ENCODE measurements at places on chromosomes 2 and 18. TPM values are rescaled to one million over a fixed set of nuclear protein-coding genes. Genes with fewer than 3 reads are reported as not detected.

DNA sequence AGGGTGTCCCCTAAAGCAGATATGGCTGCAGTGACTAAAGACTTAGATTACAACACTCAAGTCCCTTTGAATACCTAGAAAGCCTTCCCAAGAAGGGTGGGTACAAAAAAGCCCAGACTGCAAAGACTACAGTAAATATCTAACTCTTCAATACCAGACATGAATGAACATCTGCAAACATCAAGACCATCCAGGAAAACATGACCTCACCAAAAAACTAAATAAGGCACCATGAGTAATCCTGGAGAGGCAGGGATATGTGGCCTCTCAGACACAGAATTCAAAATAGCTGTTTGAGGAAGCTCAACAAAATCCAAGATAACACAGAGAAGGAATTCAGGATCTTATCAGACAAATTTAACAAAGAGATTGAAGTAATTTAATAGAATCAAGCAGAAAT, 138.2 kb upstream of the OTOS start:
- no peak overlapping the region for H3K4me3 ChIP-seq
- no peaks in the 10 kb centered on the region for H3K27me3 ChIP-seq
- H3K27ac ChIP-seq, result no peak overlapping the region
- H3K36me3 ChIP-seq, result no peaks in the 10 kb centered on the region

- H3K27me3 ChIP-seq, result no peaks in the 10 kb centered on the region
- no peak overlapping the region for H3K4me3 ChIP-seq
- no peaks in the 10 kb centered on the region for H3K4me1 ChIP-seq
- DNase-seq, result no peak
- H3K27ac ChIP-seq, result no peak overlapping the region
Observed at GRCh38 chr2:237194081-237194480, 108.4 kb downstream of the COPS8 start.

DNA sequence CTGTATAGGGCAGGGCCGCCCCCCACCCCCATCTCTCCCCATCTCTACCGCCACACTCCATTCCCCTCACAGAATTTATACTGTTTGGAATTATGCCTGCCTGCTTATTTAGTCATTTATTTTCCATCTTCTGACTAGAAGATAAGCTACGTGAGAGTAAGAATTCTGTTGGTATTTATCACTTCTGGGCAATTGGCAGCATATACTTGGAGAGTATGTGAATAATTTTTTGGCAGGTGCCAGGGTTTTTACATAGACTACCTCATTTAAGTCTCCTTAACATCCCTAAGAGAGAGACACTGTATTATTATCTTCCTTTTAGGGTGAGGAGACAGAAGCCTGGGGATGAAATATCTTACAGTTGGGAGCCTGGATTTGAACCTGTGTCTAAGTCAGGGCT, 45.0 kb downstream of the SLC4A1AP start:
- no peak overlapping the region for H3K4me3 ChIP-seq
- H3K4me1 ChIP-seq, result peaks cover 5% of the 10 kb centered on the region
- H3K36me3 ChIP-seq, result no peaks in the 10 kb centered on the region

DNA sequence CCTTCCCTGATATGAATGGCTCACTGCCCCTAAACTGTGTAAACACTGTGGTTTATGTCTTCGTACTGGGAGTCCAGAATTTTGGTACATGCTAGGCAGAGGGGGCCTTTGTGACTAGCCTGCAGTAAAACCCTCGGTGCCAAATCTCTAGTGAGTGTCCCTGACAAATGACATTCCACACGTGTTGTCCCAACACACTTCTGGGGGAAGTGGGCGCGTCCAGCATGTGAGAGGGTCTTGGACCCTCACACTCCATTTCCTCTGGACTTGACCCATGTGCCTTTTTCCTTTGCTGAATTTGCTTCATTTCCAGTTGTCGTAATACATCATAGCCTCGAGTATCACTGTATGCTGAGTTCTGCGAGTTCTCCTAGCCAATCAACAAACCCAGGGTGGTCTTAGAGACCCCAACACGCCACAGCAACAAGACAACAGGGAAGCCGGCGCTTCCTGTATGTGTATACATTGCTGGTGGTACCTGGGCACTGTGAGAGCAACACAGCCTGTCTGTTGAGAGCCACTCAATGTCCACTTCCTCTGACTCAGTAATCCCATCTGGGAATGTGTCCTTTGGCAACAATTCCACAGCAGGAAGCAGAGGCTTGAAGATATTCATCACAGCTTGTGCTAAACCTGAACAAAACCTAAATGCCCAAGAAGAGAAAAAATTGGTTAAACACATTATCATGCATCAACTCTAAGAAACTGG, 26.9 kb upstream of the SLC66A3 start:
- no peaks in the 10 kb centered on the region for H3K27me3 ChIP-seq
- H3K36me3 ChIP-seq, result no peaks in the 10 kb centered on the region
- H3K4me1 ChIP-seq, result peaks cover 7% of the 10 kb centered on the region
- no peak overlapping the region for H3K4me3 ChIP-seq
- DNase-seq, result no peak
- no peak overlapping the region for H3K27ac ChIP-seq

The GCFC2 gene
- 14.2 TPM for total RNA-seq

Measured in pancreas (tissue), 10 donors.